ENCODE measurements at places on chromosomes 4 and X.

GRCh38 chr4:103692615-103693014 lies 27.2 kb downstream of the TACR3 start:
- DNase-seq = no peak

GRCh38 chr4:185847352-185848097 lies 35.5 kb upstream of the SORBS2 start:
- no peak for DNase-seq

DNA sequence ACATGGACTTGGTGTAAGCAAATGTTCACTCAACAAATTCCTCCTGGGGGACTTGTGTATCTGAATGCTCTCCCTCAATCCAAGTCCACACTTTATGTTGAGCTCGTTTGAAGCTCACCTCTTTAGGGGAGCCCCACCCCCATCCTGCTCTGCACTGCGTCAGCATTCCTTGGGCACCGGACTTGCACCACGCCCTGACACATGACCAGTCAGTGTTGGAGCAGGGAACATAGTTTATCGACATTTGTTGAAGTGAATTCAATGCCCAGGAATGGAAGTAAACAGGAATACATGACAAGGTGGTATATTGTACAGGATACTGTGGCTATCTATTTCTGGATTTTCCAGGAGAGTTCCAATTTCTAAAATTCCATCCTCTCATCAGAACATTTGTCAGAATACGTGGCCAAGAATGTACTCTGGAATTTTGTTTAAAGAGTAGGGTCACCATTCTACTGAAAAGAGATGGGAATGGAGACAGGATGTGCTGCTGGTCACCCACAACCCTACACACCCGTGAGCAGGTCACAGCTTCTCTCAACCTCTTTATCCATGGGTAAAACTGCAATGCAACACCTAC lies 60.0 kb upstream of the LNX1 start:
- no peak for DNase-seq

DNA sequence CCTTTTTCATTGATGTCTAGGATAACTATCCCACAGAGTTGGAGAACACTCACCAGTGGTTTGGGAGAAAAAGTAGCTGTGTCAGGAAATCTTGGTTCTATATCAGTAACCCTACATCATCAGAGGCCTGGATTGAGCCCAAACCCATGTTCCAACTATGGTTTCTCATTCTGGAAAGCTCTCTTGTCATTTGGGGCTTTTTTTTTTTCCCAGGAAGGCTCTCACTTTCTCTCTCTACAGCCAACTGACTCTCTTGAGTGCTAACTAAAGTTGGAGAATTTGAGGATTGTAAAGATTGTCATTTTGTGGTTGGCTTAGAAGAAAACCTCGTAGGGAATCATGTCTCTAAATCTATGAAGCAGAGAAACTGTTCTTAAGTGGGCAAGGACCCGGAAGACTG lies 228.2 kb upstream of the DIPK2B start:
- no peak for DNase-seq

DNA sequence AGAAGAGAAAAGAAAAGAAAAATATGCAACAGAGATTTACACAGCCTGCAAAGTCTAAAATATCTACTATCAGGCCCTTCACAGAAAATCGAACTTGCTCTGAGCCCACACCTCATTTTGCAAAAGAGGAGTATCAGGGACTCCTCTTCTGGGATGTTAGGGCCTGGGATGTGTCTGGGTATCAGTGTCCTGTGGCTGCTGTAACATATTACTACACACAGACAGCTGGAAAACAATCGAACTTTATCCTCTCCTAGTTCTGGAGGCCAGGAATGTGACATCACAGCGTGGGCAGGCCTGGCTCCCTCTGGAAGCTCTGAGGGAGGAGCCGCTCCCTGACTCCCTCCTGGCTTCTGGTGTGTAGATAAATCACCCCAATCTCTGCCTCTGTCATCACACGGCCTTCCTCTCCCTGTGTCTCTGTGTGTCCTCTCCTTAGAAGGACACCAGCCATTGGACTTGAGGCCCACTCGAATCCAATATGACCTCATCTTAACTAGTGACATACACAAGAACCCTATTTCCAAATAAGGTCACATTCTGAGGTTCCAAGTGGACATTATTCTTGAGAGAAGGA lies 52.9 kb downstream of the PPP2R2C start:
- DNase-seq = no peak

GRCh38 chr4:89164400-89164799 lies 53.1 kb downstream of the TIGD2 start:
- no peak for DNase-seq

DNA sequence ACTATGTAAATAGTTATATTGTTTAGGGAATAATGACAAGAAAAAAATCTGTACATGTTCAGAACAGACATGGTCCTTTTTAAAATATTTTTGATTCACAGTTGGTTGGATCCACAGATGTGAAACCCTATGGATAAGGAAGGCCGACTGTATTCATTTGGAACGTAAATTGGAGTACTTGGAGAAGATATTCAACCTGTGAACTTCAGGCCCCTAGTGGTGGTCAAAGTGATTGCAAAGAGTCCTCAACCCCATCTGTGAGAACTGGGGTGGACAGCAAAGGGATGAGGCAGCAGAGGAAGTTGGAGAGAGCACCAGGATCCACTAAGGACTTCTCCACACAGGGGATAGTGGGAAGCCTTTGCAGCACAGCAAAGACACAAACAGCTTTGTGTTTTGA lies 6.2 kb upstream of the CXCL13 start:
- DNase-seq = no peak

GRCh38 chr4:186789651-186790050 lies 66.0 kb upstream of the FAT1 start:
- DNase-seq = no peak

DNA sequence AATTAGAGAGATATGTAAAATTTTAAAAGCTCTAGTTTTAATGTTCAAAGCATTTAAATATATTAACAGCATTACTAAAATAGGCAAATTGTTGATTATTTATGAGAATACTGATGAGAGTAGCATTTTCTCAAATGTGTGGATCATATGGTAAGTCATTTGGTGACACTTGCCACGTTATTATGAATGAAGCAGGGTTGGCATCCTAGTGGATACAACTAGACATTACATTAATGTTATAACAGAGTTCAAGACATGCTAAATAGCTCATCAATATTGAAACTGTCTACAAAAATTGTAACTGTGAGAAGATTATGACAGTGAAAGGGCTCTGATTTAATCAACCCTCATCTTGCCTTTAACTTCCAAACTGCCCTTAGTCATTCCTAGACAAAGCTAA lies 171.1 kb downstream of the PDGFC start:
- DNase-seq = no peak

DNA sequence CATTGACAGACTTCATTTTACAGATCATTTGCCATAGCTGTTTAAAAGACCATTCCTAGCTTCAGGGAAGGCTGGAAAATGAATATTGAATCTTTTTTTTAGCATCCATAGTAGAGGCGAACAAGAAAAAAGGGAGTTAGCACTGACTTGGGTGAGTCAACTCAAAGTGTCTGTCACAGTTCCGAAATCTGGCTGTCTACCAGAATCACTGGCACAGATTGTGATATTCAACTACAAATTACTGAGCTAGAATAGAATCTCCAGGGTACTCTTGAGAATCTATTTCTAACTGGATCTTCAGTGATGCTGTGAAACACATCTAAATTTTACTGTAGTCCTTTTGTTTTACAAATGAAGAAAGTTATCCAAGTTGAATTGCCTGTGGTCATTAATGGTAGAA lies 31.5 kb downstream of the SEC24B start:
- DNase-seq = no peak

- no peak for DNase-seq
These were observed 15.6 kb upstream of the EXOSC9 start for GRCh38 chr4:121785479-121785878.

- DNase-seq = no peak
These were observed 53.2 kb downstream of the TBL1X start for GRCh38 chrX:9518051-9518450.

- DNase-seq = no peak
These were observed at the start of gene P2RY10 for GRCh38 chrX:78945186-78945912. Gene P2RY10 (plus strand): TSS chrX:78945391. CDS start chrX:78960521, 15,130 bp downstream.

DNA sequence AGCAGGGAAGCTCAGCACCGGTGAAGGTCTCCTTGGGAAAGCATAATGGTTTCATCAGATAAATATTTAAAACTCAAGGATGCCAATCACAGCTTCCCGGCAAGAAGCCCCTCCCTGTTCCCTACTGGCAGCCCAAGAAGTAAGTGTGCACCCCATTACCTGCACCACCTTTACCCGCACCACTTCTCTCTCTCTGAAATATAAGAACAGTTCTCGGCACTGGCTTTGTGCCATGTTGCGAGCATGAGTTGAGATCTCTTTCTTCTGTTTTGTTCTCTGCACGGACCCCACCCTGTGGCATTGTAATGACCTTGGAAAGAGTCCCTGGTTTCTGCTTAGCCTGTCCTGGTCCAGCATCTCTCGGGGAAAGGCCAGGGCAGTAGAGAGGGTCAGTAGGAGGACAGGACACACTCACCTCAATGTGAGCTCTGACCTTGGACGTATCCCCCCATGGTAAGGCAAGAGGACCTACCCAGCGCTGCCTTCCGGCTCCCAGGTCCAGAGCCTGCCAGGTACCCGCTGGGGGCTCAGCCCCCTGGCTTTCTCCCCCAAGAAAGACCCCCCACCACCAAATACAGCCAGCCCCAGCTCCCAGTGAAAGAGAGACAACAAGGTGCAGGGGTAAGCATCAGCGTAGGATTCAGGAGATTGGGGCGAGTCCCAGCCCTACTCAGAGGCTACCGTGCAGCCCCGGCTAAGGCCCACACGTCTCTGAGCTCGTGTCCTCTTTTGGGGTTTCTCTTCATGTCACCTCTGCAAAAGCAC lies 80.7 kb downstream of the PSAPL1 start:
- DNase-seq = no peak

DNA sequence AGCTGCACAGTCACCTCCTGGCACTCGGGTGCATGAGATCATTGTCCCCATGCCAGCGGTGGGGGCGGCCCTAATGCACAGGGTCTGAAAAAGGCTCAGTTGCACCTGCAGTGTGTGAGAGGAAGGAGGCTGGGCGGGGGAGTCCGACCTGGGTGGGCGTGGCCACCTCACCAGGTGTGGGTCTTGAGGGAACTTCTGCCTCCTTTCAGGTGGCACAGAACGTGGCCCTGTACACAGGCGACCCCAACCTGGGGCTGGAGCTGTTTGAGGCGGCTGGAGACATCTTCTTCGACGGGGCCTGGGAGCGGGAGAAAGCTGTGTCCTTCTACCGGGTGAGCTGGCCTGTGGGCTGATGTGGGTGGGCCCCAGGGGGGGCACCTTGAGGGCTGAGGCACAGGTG lies 34.3 kb upstream of the HTRA3 start:
- DNase-seq = no peak

GRCh38 chrX:143363419-143363818 lies 153.9 kb downstream of the SPANXN3 start:
- DNase-seq = no peak

GRCh38 chr4:183099537-183100297 lies 660 bp downstream of the WWC2 start:
- no peak for DNase-seq

- DNase-seq = no peak
These were observed 1872.6 kb downstream of the ARAP2 start for GRCh38 chr4:34371676-34372075.

DNA sequence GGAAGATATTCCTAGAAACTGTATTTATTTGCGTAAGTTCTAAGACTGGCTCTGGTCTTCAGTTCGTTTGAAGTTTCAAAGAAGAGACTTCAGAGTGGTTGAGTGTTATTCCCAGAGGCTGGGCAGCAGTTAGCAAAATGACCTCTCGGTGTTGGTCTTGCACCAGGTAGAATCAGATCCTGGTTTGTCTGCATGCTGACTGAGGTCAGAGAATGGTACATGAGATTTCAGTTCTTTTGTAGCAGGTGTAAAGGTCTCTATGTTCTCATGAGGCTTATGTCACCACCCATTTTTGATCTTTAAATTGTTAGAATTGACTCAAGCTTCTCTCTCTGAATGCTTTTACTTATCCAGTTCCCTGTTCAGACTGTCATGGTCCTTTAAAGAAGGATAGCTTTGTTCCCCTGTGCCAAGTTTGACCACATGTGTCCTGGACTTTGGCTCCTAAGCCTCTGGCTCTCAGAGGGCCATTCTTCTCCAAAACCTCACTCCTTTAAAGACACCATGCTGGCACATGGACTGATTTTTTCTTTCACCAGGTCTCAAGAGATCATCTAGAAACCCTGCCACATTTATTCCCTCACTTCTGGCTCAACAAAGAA lies 355.8 kb upstream of the BOD1L1 start:
- DNase-seq = no peak

- no peak for DNase-seq
These were observed 67.9 kb downstream of the CHRNA9 start for GRCh38 chr4:40403081-40403480.
